Activated T-cell treated with anti-CD3 and anti-CD28 coated beads for 24 hours (primary cell): ENCODE measurements at places on chromosomes 7 and 10.

DNA sequence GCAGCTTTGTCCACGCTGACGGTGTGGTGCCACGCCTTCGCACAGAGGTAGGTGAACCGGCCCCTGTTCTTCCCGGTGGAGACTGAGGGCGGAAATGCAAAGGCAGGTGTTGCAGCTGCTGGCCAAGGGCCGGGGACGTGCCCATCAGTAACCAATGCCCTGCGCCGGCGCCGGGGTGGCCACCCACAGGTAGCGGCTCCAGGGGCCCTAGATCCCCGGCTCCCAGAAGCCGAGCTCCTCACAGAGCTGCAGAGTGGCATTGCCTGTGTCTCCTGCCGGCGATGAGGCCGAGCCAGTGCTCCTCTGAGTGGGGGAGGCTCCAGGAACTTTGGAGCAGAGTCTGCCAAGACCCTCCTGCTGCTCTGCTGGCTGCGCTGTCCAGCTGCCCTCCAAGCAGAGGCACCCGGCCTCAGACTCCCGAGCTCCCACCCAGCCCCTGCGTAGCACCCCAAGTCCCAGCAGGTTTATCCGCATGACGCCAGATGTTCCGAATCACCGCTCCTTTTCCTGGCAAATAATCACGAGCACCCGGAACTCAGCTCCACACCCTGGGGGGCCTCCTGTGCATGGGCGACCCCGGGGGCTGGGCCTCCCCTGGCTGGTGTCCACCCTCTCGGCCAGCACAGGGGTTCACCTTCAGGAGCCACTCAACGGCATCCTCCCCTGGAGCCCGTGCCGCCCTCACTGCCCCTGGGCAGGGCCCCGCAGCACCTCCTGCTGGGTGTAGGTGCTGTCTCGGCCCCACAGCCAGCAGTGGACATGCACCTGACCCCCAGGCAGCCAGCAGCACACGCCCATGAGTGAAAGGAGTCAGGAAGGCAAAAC is 22.1 kb downstream of the CFAP46 start:
- no peak for DNase-seq

- DNase-seq = no peak
These were observed 164.3 kb downstream of the LCOR start for GRCh38 chr10:96996275-96996965.

DNA sequence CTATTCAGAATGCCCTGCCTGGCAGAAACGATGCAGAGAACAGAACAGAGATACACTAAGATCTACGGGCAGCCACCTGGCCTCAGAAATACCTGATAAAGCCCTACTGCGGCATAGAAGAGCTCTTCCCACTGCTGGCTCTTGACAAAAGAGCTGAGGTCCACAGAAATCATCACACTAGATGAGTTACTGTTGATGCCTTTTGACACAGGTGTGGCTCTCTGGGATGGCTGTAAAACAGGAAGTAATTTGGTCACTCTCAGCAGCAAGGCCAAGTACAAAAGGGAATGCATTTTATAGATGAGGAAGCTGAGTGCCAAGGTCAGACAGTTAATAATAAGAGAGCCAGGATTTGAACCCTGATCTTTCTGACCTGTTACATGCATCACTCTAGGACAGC is 35.0 kb upstream of the ACSL5 start:
- no peak for DNase-seq

GRCh38 chr7:30980194-30980593 is 16.4 kb downstream of the GHRHR start:
- DNase-seq = no peak

DNA sequence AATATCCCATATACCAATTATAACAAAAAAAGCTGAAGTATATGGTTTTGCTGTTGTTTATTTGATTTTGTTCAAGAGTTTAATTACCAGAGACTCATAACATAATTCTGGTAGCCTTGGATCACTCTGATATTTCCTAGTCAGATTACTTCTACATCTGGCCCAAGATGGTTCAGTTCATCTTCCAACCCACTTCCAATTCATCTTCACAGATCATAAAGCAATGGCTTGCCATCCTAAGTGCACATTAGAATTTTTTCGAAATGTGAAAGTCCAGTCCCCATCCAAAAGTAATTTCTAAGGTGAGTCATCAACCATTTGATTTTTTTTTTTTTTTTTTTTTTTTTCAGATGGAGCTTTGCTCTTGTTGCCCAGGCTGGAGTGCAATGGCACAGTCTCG is 8.0 kb upstream of the HIBADH start:
- no peak for DNase-seq

- no peak for DNase-seq
These were observed 109.0 kb upstream of the VIPR2 start for GRCh38 chr7:159253657-159254056.

- DNase-seq = no peak
These were observed 32.0 kb upstream of the ABCB4 start for GRCh38 chr7:87507446-87507845.

DNA sequence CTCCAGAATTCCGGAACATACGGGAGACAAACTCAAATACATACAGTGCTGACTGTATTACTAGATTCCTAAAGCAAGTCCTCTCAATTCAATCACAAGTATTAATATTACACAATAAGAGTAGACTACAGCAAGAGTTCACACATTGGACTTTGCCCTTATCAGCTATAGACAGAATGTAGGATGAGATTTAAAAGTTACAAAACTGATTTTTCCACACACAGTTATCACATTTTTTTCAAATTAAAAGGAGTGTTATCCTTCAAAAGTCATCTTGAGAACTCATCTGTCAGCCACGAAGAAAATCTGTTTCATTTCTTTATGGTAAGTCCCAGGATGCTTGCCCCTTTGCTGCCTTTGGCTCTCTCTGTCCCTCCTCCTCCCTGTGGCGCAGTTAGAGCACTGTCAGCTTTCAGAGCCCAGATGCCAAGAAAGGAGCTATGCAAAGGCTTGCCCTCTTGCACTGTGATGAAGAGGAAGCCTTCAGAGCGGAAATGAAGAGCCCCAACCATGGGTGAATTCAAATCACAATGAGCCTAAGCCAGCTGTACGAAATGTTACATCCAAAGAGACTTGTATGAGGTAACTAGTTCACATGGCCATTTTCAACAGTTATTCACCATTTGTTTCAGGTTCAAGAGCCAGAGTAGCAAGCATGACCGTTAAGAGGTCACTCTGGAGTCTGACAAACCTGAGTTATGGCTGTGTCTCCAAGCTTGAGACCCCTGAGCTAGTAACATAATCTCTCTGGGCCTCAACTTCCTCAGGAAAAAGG is 10.7 kb downstream of the NCOA4 start:
- DNase-seq = no peak

- DNase-seq = no peak
These were observed 17.2 kb downstream of the SFR1 start for GRCh38 chr10:104139221-104139620.

DNA sequence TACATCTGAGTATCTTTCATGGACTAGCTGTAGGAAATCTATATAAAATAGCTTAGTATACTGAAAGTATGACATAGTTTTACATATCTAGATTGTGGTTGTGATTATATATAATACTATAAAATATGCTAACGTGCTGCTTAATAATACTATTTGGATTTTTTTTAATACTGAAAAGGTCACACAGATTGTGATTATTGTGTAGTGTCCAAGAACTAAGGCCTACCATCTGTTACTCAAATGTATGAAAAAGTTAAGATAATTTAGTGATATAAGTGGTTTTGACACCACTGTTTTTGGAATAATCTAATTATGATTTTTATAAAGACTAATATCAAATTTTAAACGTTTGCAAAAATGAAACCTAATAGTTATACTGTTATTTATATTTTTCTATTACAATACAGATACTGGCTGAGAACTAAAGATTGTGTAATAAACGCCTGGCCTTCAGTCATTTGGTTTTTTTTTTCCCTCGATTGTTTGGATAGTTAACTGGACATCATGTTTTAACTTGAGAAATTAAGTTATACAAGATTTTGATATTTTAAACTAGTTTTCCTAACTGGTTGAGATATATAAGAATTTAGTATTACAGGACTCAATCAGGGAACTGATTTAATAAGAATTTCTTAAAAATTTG is 12.6 kb downstream of the PTEN start:
- DNase-seq = no peak

- no peak for DNase-seq
These were observed 170.9 kb upstream of the SMIM30 start for GRCh38 chr7:113289140-113289740.
